A549 treated with CORT108297 at 1 μM for 4 hours (cell line): ENCODE measurements at places on chromosomes 4 and X. TPM values are rescaled to one million over a fixed set of nuclear protein-coding genes. Genes with fewer than 3 reads are reported as not detected.

DCHS2 gene
- not detected in 5 replicates for total RNA-seq

HOPX gene
- total RNA-seq, result not detected in 5 replicates

PABPC4L gene
- 0.06 to 0.09 TPM (median 0.09 TPM) in 5 replicates for total RNA-seq

SLITRK2 gene
- not detected in 5 replicates for total RNA-seq

FRMD7 gene
- total RNA-seq, result not detected in 5 replicates

DRD5 gene
- total RNA-seq, result not detected in 5 replicates

LUZP4 gene
- total RNA-seq, result not detected in 5 replicates

VEGFC gene
- total RNA-seq, result 14.7 to 17.1 TPM (median 15.2 TPM) in 5 replicates

HPRT1 gene
- 97.1 to 135 TPM (median 100 TPM) in 5 replicates for total RNA-seq

STK32B gene
- 19.4 to 20.5 TPM (median 20.1 TPM) in 5 replicates for total RNA-seq

NLRP2B gene
- not detected in 5 replicates for total RNA-seq

RASGEF1B gene
- total RNA-seq, result not detected in 5 replicates

AFAP1 gene
- total RNA-seq, result 22.4 to 30.0 TPM (median 27.3 TPM) in 5 replicates

ABCG2 gene
- 17.3 to 21.0 TPM (median 20.2 TPM) in 5 replicates for total RNA-seq

TMPRSS11B gene
- total RNA-seq, result not detected in 5 replicates

EPHA5 gene
- 0.24 to 0.46 TPM (median 0.39 TPM) in 5 replicates for total RNA-seq

ZNF630 gene
- 0.21 to 0.38 TPM (median 0.26 TPM) in 5 replicates for total RNA-seq

ITGB1BP2 gene
- total RNA-seq, result 0.69 to 1.1 TPM (median 0.99 TPM) in 5 replicates

GLRB gene
- 0.61 to 1.5 TPM (median 1.2 TPM) in 5 replicates for total RNA-seq

CFI gene
- total RNA-seq, result 0.46 to 0.81 TPM (median 0.63 TPM) in 5 replicates

OTOP1 gene
- not detected in 5 replicates for total RNA-seq

SLC6A8 gene
- 10.0 to 13.6 TPM (median 11.9 TPM) in 5 replicates for total RNA-seq

AMTN gene
- total RNA-seq, result 0.20 TPM in 1 of 5 replicates, not detected in the others

APLN gene
- total RNA-seq, result 0.70 to 0.85 TPM (median 0.79 TPM) in 5 replicates

TMSB15A gene
- total RNA-seq, result 0.40 to 1.4 TPM (median 0.73 TPM) in 5 replicates

TAPT1 gene
- 12.0 to 17.0 TPM (median 12.3 TPM) in 5 replicates for total RNA-seq

HGFAC gene
- 0.08 to 0.28 TPM (median 0.18 TPM) in 5 replicates for total RNA-seq

CXCL11 gene
- 0.09 to 0.51 TPM (median 0.18 TPM) in 5 replicates for total RNA-seq

TADA2B gene
- total RNA-seq, result 12.1 to 15.2 TPM (median 13.1 TPM) in 5 replicates

HMX1 gene
- 0.10 to 0.21 TPM (median 0.13 TPM) in 4 of 5 replicates, not detected in the other for total RNA-seq

GPR143 gene
- 0.12 to 0.21 TPM (median 0.18 TPM) in 5 replicates for total RNA-seq

TMPRSS11F gene
- total RNA-seq, result not detected in 5 replicates

RPL36A gene
- total RNA-seq, result 2,402 to 3,144 TPM (median 2,521 TPM) in 5 replicates

EGFL6 gene
- total RNA-seq, result not detected in 5 replicates

PDE6B gene
- 0.04 TPM in 1 of 5 replicates, not detected in the others for total RNA-seq

SPOCK3 gene
- 0.13 to 0.25 TPM (median 0.16 TPM) in 5 replicates for total RNA-seq

NAA11 gene
- not detected in 5 replicates for total RNA-seq

SLC34A2 gene
- total RNA-seq, result 0.03 TPM in 1 of 5 replicates, not detected in the others

SLC16A2 gene
- total RNA-seq, result 24.3 to 31.4 TPM (median 25.6 TPM) in 5 replicates

RASL11B gene
- 0.05 to 0.20 TPM (median 0.07 TPM) in 5 replicates for total RNA-seq

TCEAL7 gene
- total RNA-seq, result not detected in 5 replicates

DMRTC1B gene
- total RNA-seq, result 0.09 to 0.24 TPM in 2 of 5 replicates, not detected in the others

IRS4 gene
- total RNA-seq, result 0.02 TPM in 1 of 5 replicates, not detected in the others

MAGEE2 gene
- not detected in 5 replicates for total RNA-seq

CT45A3 gene
- total RNA-seq, result 0.11 to 0.16 TPM in 2 of 5 replicates, not detected in the others

SSX2 gene
- not detected in 5 replicates for total RNA-seq

USP17L13 gene
- not detected in 5 replicates for total RNA-seq

GRPEL1 gene
- total RNA-seq, result 61.1 to 72.6 TPM (median 64.2 TPM) in 5 replicates

BRS3 gene
- not detected in 5 replicates for total RNA-seq

ACOT9 gene
- 95.1 to 109 TPM (median 98.6 TPM) in 5 replicates for total RNA-seq

GYPB gene
- not detected in 5 replicates for total RNA-seq

PRSS12 gene
- total RNA-seq, result 0.24 to 0.41 TPM (median 0.28 TPM) in 5 replicates

AFP gene
- 1.7 to 2.5 TPM (median 2.0 TPM) in 5 replicates for total RNA-seq

RBM46 gene
- total RNA-seq, result not detected in 5 replicates

TRIML2 gene
- 49.6 to 79.6 TPM (median 64.1 TPM) in 5 replicates for total RNA-seq

FOXP3 gene
- total RNA-seq, result 0.06 to 0.18 TPM (median 0.11 TPM) in 5 replicates

UVSSA gene
- 2.9 to 5.8 TPM (median 5.4 TPM) in 5 replicates for total RNA-seq
